ENCODE measurements at places on chromosomes 7 and 10. TPM values are rescaled to one million over a fixed set of nuclear protein-coding genes. Genes with fewer than 3 reads are reported as not detected.

PRTFDC1 gene
- total RNA-seq, result 29.8 TPM

CCAR1 gene
- total RNA-seq, result 45.2 TPM

MORN4 gene
- 35.5 TPM for total RNA-seq

CCL24 gene
- total RNA-seq, result not detected

XPNPEP1 gene
- total RNA-seq, result 79.9 TPM

GCK gene
- 6.5 TPM for total RNA-seq

ANKRD7 gene
- total RNA-seq, result 12.2 TPM

NPSR1 gene
- not detected for total RNA-seq

GRCh38 chr7:128963327-128963757 lies 25.6 kb downstream of the IRF5 start:
- no peak for DNase-seq

DNA sequence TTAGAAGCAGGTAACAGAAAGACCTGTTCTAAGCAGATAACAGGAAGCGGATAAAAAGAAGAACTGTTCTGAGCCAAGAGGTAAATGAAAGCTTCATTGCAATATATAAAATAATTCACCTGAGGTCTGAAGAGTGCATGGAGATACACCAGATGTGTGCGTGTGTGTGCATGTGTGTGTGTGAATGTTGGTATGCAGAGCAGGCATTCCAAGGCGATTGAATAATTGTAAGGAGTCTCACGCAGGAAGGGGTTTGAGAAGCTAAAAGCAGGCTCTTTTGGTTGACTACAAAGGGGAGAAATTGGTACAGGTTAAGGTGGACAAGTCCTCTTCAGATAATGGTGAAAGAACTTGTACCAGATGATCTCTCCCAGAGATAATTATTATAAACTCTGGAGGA lies 450.6 kb downstream of the DNAJB9 start:
- no peak for DNase-seq

- DNase-seq, result no peak
Observed at GRCh38 chr10:102812231-102812876, 24.9 kb downstream of the CYP17A1 start.

- no peak for DNase-seq
Observed at GRCh38 chr10:69080226-69080625, 7.7 kb upstream of the SRGN start.

- DNase-seq, result no peak
Observed at GRCh38 chr10:43249962-43250614, 16.8 kb downstream of the RASGEF1A start.

- no peak for DNase-seq
Observed at GRCh38 chr7:105872491-105872890, 3.9 kb downstream of the ATXN7L1 start.

- no peak for DNase-seq
Observed at GRCh38 chr10:128071417-128071782, 54.8 kb downstream of the MKI67 start.

GRCh38 chr7:270351-270983 lies 19.5 kb upstream of the FOXL3 start:
- no peak for DNase-seq

DNA sequence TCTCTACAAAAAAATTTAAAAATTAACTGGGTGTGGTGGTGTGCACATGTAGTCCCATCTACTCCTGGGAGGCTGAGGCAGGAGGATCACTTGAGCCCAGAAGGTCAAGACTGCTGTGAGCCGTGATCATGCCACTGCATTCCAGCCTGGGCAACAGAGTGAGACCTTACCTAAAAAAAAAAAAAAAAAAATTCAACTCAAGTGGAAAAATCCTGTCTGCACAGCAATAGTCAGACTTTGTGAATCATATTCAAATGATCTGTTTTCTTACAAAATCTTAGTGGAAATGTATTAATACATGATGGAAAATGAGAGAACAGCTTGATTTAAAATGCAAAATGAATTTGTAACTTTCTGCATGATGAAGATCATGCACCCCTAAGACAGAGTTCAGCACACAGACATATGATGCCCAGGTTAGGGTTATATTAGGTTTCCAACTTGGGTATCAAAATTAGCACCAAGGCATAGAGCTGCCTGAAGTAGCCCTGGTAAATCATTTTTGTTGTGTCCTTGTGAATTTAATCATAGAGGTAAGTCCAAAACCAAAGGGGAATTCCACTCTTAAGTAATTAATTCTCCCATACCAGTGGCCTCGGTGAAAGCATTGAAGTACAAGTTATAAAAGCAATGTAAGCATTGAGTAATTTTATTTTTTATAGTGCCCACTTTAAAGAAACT lies 93.8 kb downstream of the ADD3 start:
- no peak for DNase-seq

DNA sequence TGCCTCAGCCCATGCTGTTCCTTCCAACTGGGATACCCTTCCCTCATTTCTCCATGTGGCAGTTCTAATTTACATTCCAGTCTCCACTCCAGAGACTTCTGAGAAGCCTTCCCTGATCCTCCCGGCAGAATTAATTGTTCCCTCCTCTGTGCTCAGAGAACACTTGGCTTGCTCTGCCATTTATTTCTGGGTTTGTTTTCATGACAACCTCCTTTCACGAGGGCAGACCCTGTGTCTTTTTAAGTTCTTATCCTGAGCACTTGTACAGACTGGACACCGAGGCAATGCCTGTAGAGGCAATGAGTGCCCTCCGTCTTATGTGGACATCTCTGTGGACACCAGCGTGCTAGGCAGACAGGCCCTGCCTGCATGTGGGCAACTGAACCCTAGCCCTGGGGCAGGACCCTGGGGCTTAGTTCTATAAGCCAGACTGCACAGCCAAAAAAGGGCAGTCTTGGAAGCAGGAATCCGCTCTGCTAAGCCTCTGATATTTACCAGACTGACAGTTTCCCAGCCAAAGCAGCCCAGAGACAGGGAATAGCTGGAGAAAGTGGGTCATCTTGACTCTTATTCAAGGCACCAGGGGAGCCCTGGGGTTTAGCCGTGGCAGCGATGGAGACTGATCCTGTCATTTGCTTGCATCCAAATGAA lies 474.0 kb downstream of the RPS24 start:
- no peak for DNase-seq

DNA sequence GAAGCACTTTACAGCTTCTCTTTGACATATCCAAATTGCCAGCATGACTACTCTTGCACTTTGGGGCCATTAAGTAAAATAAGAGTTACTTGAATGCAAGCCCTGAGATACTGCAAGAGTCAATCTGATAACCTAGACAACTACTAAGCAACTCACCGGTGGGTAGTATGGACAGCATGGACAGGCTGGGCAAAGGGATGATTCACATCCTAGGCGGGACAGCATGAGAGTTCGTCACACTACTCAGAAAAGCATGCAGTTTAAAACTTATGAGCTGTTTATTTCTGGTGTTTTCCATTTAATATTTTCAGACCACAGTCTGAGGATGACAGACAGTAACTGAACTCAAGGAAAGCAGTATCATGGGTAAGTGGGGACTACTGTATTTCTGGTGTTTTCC lies 84.0 kb downstream of the ORC5 start:
- DNase-seq, result no peak

GRCh38 chr10:125984346-125984745 lies 88.0 kb downstream of the FANK1 start:
- DNase-seq, result no peak

GRCh38 chr7:43215061-43215460 lies 102.6 kb downstream of the HECW1 start:
- no peak for DNase-seq

DNA sequence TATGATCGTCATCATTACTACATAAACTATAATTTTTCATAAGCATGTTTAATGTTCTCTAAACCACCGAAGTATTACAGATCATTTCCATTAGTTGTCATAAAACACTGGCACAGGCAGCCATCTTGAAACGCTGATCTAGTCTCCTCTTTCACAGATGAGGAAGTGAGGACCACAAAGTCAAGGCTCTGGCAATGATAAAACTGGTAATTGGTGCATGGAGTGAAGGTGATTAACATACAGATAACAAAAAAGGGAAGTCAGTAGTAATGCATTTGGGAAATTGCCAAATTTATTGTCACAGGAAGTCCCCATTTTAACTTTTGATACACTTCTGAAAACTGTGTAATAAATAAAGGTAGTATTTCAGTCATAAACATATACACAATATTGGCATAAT lies 49.3 kb downstream of the FBXL13 start:
- DNase-seq, result no peak

- DNase-seq, result no peak
Observed at GRCh38 chr10:55160655-55161283, 359.7 kb upstream of the PCDH15 start.

DNA sequence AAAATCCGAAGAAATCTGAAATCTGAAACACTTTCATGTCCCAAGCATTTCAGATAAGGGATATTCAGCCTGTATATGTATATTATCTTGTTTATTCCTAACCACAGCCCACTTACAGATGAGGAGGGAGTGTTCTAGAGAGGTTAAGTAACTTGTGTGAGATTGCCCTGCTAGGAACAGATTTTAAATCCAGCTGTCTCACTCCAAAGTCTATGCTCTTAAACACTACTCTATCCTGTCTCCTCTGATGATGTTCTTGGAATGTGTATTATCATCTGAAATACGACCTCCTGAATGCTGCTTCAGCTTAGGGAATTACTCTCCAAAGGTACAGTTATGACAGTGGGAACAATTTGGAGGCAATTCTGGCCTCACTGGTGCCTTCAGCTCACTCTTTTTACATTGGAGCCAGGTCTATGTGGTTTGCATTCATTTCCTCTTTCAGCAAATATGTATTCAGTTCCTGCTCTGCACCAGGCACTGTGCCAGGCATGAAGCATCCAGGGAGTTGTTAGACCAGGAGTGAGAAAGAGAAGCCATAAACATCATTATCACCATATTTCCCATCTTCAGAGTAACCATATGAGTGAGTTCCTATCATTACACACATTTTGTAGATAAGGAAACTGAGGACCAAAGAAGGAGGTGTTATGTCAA lies 70.2 kb downstream of the NOC3L start:
- no peak for DNase-seq
